ENCODE measurements at places on chromosomes 11 and 22.

DNA sequence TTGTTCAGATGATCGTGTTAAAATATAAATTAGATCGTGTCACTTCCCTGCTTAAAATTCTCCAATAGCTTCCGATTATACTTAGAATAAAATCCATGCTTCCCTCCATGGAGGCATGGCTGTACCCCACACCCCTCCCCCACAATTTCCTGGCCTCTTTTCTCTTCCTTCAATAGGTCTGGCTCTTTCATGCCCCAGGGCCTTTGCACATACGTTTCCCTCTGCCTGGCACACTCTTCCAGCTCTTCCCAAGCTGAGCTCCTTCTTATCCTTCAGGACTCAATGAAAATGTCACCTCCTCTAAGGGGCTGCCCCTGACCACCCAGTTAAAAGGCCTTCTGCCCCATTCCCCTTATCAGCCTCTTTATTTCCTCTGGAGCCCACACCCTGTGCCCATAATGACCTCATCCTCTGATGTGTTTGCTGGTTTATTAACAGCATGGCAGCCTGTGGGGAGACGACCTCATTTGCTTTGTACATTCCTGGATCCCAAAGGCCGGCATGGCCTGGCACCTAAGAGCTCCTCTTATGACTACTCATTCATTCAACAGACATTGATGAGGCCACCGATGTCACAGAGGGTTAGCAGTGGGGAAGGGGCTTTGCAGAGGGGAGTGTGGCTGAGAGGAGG is 9.0 kb upstream of the FLRT1 start:
- no peak for DNase-seq

DNA sequence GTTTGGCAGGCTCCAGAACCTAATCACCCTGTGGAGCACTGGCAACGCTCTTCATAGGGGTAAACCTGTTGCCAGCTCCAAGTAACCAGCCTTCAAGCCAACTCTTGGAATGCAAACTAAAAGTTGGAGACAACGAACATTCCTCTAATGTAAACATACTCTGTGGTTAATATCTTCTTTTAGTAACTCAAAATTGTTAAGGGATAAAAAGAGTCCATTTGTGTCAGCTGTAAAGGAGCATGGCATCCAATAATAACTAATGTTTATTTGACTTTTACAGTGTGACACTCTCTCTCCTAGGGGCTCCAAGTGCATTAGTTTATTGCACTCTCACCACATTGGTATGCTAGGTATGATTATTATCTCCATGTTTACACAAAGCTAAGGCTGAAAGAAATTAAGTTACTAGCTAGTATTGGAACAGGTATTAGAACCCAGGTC is 31.0 kb upstream of the AMOTL1 start:
- DNase-seq, result no peak

DNA sequence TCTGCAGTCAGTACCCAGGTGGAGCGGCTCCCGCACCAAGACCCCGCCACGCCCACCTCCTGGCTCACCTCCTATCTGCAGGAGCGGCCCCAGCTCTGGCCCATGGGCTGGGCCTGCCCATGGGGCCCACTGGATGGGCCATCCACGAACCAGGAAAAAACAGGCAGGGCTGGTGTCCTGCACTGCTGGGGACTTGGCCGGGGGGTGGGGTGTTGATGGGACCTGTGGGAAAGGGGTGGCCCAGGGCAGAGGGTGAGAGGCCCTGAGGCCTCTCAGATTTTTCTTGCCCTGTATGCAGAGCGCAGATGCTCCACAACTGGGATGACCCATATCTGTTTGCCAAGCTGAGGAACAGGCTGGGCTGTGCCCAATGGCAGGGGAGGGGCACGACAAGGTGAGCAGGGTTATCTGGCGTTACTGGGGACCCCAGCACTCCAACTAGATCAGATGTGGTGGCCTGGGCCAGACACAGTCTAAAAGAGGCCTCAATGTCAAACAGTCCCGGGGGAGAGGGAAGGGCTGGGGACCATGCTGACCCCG is 2.7 kb upstream of the PIM3 start:
- DNase-seq, result no peak

- DNase-seq, result no peak
Observed at GRCh38 chr11:50333861-50334260, 301.2 kb downstream of the OR4C45 start.

GRCh38 chr11:21814169-21814568 is 378.7 kb upstream of the ANO5 start:
- no peak for DNase-seq

- no peak for DNase-seq
Observed at GRCh38 chr11:36054628-36055027, 110.8 kb downstream of the LDLRAD3 start.

GRCh38 chr22:29187831-29188230 is 17.9 kb upstream of the EMID1 start:
- DNase-seq, result no peak

GRCh38 chr11:102611291-102611690 is 13.8 kb downstream of the MMP20 start:
- no peak for DNase-seq

DNA sequence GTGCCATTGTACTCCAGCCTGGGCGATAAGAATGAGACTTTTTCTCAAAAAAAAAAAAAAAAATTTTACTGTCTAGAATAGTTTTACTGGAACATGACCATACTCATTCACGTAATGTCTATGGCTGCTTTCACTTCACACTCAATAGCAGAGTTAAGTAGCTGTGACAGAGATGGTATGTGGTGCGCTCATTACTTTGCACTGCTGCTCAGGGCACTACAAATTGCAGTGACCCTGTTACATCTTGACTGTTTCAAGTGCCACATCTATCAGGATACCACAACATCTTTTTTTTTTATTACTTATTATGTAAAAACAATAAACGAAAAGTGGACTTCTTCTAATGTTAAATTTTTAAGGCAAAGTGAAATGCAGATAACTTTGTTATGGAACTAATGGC is 110.3 kb downstream of the ARHGAP20 start:
- no peak for DNase-seq

DNA sequence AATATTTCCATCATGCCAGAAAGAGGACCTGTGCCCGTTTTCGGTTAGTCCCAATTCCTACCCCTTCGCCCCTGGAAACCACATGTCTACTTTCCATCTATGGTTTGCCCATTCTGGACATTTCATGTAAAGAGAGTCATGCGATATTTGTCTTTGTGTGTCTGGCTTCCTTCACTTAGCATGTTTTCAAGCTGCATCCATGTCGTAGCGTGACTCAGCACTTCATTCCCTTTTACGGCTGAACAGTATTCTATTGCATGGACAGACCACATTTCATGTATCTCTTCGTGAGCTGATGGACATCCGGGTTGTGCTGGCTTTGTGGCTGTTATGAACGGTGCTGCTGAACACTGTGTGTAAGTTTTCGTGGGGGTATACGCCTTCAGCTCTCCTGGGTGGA is 43.4 kb downstream of the SCUBE1 start:
- DNase-seq, result no peak

DNA sequence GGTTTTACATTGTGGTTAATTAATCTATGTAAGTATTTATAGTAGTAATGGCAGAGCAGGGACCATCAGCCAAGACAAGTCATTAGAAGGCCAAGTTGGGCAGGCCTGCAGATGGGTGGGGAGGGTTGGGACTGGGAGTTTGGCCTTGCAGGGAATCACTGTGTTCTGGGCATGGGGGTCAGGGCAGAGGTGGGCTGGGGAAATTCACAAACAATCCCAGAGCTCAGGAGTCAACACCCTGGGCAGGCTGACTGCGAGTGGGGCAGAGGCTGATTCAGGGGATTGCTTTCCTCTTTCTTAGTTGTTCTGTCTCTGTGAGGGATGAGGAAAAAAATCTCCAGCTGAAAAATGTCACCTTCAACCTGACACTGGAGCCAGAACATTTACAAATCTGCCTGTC is 322.5 kb downstream of the NTM start:
- no peak for DNase-seq

- no peak for DNase-seq
Observed at GRCh38 chr11:12599408-12600143, 74.6 kb upstream of the TEAD1 start.

DNA sequence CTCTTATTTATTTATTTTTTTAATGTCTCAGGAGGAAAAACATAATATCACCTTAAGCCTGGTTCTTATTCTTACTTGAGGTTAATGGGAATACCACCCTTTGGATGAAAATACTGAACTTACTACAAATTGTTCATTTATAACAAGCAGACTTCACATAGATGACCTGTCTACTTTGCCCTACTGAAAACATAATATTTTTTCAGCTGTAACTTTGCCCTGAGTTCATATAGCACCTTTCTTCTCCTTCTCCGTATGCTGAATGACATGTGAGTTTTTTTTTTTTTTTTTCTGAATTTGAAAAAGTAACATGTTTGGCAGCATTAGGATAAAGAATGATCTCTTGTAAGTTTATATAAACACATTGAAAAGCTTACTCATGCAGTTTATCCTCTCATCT is 186.8 kb downstream of the TMEM135 start:
- no peak for DNase-seq

- no peak for DNase-seq
Observed at GRCh38 chr11:34811858-34812257, 104.3 kb downstream of the APIP start.

GRCh38 chr11:5626196-5626595 is 1.4 kb downstream of the TRIM34 start:
- no peak for DNase-seq

GRCh38 chr11:93537767-93538261 is 5.4 kb downstream of the SMCO4 start:
- no peak for DNase-seq

DNA sequence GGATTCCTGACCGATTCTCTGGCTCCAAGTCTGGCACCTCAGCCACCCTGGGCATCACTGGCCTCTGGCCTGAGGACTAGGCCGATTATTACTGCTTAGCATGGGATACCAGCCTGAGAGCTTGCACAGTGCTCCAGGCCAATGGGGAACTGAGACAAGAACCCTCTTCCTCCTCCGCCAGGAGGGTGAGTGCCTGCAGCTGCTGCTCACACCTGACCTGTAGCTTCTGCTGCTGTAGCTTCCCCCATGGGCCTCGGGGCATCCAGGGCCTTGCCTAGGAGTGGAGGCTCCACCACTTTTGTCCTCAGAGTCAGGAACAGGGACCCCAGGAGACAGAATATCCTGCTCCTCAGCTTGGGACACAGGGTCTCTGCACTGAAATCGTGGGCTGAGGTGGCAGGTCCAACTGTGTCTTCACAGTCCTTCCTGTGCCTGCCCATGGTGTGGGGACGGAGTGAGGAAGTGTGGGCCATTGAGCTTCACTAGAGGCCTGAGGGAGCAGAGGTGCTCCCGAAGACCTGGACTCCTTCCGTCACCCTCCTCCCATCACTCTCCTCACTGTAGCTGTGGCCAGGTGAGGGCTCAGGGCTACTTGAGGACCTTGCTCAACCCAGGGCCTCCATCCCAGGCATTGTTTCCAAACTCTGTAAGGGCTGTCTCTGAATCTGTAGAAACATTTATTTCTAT is 103.8 kb downstream of the ZNF280B start:
- no peak for DNase-seq

- DNase-seq, result no peak
Observed at GRCh38 chr22:39293766-39294368, 25.6 kb downstream of the RPL3 start.

DNA sequence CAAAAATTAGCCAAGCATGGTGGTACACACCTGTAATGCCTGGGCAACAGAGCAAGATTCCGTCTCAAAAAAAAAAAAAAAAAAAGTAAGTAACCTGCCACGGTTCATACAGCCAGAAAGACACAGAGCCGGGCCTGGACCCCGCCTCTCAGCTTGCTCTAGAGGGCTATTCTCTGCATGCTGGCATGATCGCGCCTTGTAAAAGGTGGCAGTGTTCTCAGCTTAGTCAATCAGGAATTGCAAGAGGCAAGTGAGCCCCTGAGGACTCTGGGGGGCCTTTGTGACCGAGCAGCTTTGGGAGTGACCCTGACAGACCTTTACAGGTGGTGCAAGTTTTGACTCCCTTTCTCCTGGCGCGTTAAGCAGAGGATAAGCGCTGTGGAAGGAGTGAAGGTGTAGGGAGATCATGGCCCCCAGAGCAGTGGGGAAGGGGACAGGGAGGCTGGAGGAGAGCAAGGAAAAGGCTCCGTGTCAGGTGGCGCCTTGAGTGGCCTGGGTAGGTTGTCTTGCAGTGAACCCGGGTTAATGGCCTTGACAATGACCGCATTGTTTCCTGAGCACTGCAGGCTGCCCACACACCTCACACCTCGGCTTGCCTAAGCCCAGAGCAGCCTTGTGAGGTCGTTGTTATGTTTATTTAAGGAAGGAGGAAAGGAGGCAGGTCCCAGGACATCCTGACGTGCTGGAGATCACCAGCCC is 48.9 kb downstream of the CDPF1 start:
- DNase-seq, result no peak

DNA sequence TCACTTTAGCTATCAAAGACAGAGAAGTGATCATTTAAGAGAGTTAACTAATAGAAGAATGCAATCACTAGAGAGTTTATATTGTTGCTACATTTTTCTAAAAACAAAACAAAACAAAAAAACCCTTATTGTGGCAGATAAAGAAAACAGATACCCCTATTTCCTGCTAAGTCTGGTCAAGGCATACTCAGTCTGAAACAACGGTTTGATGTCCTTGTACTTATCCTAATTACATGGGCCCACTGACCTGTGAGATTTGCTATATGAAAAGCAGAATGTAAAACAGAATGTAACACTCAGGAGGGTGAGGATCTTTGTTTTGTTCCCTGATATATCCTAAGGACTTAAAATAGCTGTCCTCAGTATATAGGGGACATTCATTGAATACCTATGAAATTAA is 24.6 kb downstream of the MAML2 start:
- no peak for DNase-seq

DNA sequence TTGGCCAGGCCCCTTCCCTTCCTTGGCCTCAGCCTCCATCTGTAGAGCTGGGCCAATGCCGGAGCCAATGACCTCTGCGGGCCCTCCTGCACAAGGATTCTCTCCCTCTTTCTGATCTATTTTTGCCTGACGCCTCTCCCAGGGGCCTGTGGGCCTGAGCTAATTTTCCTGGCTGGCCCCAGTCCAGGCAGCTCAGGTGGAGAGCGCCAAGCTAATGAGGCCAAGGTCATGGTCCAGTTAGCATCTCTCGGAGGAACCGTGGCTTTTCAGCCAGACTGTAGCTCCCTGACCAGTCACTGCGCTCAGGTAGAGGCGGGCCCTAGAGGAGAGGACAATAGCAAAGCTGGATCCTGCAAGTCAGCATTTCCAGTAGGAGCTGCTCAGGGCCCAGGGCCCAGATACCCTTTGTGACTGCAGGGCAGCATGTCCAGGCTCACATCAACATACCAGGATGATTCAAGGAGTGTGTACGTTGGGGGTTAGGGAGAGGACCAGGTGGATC is 43.5 kb downstream of the APOL3 start:
- DNase-seq, result no peak

- DNase-seq, result no peak
Observed at GRCh38 chr22:29901354-29901753, 18.4 kb downstream of the MTMR3 start.

- DNase-seq, result no peak
Observed at GRCh38 chr11:17386331-17387084, 2.0 kb downstream of the KCNJ11 start.

- DNase-seq, result no peak
Observed at GRCh38 chr11:43419460-43419859, 60.7 kb downstream of the TTC17 start.

DNA sequence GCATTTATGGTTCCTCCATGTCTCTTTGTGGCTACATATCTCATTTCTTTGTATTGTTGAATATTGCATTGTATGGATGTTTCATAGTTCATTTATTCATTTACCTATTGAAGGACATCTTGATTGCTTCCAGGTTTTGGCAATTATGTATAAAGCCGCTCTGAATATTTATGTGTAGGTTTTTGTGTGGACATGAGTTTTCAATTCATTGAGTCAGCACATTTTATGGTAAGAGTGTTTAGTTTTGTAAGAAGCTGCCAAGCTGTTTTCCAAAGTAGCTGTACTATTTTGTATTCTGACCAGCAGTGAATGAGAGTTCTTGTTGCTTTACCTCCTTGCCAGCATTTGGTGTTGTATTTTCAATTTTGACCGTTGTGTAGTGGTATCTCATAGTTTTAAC is 39.2 kb downstream of the KDM2A start:
- DNase-seq, result no peak

Measured in activated gamma-delta T cell (primary cell).